ENCODE measurements at places on chromosomes 2 and 18. TPM values are rescaled to one million over a fixed set of nuclear protein-coding genes. Genes with fewer than 3 reads are reported as not detected.

Gene CD226
- total RNA-seq, result 134 TPM

Gene SLC5A7
- total RNA-seq, result not detected

Gene SFTPB
- total RNA-seq, result not detected

Gene PRSS56
- total RNA-seq, result not detected

Gene SERPINB12
- not detected for total RNA-seq

Gene RASGRP3
- total RNA-seq, result 3.6 TPM

Gene ABCG8
- total RNA-seq, result not detected

Gene NCKAP5
- not detected for total RNA-seq

GRCh38 chr2:215793747-215794595 lies 219.4 kb downstream of the MREG start:
- H3K4me1 ChIP-seq, result peaks cover 6% of the 10 kb centered on the region
- DNase-seq, result no peak
- no peaks in the 10 kb centered on the region for H3K27me3 ChIP-seq
- no peak overlapping the region for H3K4me3 ChIP-seq
- no peak overlapping the region for H3K27ac ChIP-seq

- peaks cover 21% of the 10 kb centered on the region for H3K4me1 ChIP-seq
- H3K4me3 ChIP-seq, result peak overlapping the region; percentile 15
- DNase-seq, result peak; percentile 37
- H3K27me3 ChIP-seq, result no peaks in the 10 kb centered on the region
- no peaks in the 10 kb centered on the region for H3K36me3 ChIP-seq
Measured at GRCh38 chr2:70440621-70441020, 113.0 kb downstream of the TGFA start.

- H3K27me3 ChIP-seq, result no peaks in the 10 kb centered on the region
- H3K4me1 ChIP-seq, result peaks cover 72% of the 10 kb centered on the region
- no peak overlapping the region for H3K4me3 ChIP-seq
Measured at GRCh38 chr2:98832172-98832571, 101.2 kb upstream of the MGAT4A start.

DNA sequence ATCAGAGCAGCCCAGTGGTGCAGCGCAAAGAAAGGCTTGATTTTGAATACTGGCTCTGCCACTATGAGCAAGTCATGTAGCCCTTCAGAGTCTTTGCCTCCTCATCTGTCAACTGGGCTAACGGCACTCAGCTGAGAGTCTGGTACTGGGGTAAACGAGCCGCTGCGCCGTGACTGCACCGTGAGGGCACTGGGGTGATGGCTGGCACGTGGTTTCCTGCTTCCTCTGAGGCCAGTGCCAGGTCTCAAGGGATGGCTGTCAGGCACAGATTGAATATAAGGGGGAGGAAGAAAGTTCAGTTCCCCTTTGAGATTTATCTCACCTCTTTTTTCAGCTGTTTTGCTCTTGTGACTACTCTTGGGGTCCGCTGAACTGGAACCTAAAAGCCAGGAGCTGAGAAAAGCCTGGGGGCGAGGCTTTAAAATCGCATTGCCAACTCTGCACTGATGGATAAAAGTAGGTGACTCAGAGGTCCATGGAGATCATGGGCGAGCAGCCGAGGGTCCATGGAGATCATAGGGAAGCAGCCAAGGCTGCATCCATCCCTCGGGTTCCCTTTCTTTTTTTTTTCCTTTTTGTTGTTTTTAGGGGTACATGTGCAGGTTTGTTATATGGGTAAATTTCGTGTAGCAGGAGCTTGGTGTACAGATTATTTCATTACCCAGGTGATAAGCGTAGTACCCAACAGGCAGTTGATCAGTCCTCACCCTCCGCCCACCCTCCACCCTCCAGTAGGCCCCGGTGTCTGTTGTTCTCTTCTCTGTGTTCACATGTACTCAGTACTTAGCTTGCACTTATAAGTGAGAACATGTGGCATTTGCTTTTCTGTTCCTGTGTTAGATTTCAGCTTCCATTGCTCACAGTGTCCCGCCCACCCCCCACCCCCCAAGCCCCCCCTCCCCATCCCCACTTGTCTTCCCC lies 114.3 kb downstream of the SPP2 start:
- no peak overlapping the region for H3K27ac ChIP-seq
- no peaks in the 10 kb centered on the region for H3K36me3 ChIP-seq
- H3K4me1 ChIP-seq, result peaks cover 22% of the 10 kb centered on the region
- no peak for DNase-seq
- no peak overlapping the region for H3K4me3 ChIP-seq

GRCh38 chr2:65413610-65414009 lies 18.8 kb downstream of the SPRED2 start:
- H3K4me1 ChIP-seq, result peaks cover 26% of the 10 kb centered on the region
- DNase-seq, result no peak
- no peak overlapping the region for H3K4me3 ChIP-seq

GRCh38 chr2:143579456-143579855 lies 450.2 kb downstream of the ARHGAP15 start:
- peaks cover 9% of the 10 kb centered on the region for H3K36me3 ChIP-seq
- H3K4me3 ChIP-seq, result no peak overlapping the region
- H3K27me3 ChIP-seq, result no peaks in the 10 kb centered on the region
- DNase-seq, result no peak

DNA sequence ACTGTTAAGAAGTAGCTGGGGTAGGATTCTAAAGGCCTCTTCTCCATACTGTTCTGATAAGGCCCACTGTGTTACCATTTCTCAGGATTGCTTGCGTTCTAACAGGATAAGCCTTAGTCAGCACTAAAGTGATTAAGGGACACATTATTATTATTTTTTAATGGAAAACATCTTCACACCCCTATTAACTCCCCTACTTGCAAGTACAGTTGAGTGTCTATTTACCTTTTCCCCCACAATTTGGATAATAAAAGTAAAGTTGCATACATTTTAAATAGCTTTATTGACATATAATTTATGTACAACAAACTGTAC lies 9.0 kb downstream of the REL start:
- no peak overlapping the region for H3K27ac ChIP-seq
- peaks cover 60% of the 10 kb centered on the region for H3K36me3 ChIP-seq
- no peaks in the 10 kb centered on the region for H3K27me3 ChIP-seq
- H3K4me1 ChIP-seq, result peaks cover 73% of the 10 kb centered on the region
- DNase-seq, result no peak
- H3K4me3 ChIP-seq, result peak overlapping the region; percentile 45

- no peaks in the 10 kb centered on the region for H3K36me3 ChIP-seq
- H3K4me1 ChIP-seq, result no peaks in the 10 kb centered on the region
- no peak overlapping the region for H3K27ac ChIP-seq
- no peak overlapping the region for H3K4me3 ChIP-seq
- no peaks in the 10 kb centered on the region for H3K27me3 ChIP-seq
Measured at GRCh38 chr2:75828826-75829225, 118.1 kb upstream of the GCFC2 start.

GRCh38 chr2:32865399-32866068 lies 81.2 kb upstream of the LTBP1 start:
- H3K4me1 ChIP-seq, result no peaks in the 10 kb centered on the region
- H3K27ac ChIP-seq, result no peak overlapping the region
- DNase-seq, result no peak
- no peaks in the 10 kb centered on the region for H3K36me3 ChIP-seq
- H3K27me3 ChIP-seq, result peaks cover 14% of the 10 kb centered on the region
- H3K4me3 ChIP-seq, result no peak overlapping the region

- no peaks in the 10 kb centered on the region for H3K27me3 ChIP-seq
- H3K4me1 ChIP-seq, result peaks cover 37% of the 10 kb centered on the region
- DNase-seq, result no peak
- peak overlapping the region; percentile 40 for H3K27ac ChIP-seq
- H3K36me3 ChIP-seq, result peaks cover 7% of the 10 kb centered on the region
Measured at GRCh38 chr2:30310955-30311354, 79.6 kb downstream of the LBH start.

DNA sequence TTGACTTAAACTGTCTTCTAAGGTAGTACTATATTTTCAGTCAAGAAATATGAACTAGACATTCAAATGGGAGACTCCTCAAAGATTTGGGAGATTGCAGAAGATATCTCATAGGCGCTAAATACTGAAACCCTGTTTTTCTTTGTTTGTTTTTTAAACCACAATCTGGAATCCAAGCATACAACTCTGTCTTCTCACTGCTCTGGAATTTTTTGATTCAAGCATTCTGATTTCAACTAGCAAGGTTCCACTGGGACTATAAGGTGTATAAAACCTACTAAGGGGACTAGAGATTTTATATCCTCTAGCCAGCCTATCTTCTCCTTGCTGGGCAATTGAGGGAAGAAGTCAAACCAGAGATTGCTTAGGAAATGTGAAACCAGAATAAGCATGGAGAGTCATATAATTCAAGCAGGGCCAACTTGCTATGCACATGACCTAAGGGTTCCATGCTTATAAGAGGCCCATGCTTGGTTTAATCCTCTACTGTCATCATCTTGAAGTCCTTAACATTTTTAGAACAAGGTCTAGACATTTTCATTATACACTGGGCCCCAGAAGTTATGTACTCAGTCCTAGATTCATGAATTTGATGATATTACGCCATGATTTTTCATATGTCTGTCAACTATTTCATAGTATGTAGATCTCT lies 405.5 kb downstream of the PARD3B start:
- no peak for DNase-seq
- peaks cover 23% of the 10 kb centered on the region for H3K36me3 ChIP-seq
- H3K4me1 ChIP-seq, result peaks cover 58% of the 10 kb centered on the region
- H3K4me3 ChIP-seq, result no peak overlapping the region
- H3K27me3 ChIP-seq, result no peaks in the 10 kb centered on the region

- H3K4me1 ChIP-seq, result peaks cover 12% of the 10 kb centered on the region
- no peak overlapping the region for H3K4me3 ChIP-seq
- no peaks in the 10 kb centered on the region for H3K36me3 ChIP-seq
- DNase-seq, result no peak
- no peak overlapping the region for H3K27ac ChIP-seq
Measured at GRCh38 chr2:37449761-37450296, 105.4 kb downstream of the QPCT start.

DNA sequence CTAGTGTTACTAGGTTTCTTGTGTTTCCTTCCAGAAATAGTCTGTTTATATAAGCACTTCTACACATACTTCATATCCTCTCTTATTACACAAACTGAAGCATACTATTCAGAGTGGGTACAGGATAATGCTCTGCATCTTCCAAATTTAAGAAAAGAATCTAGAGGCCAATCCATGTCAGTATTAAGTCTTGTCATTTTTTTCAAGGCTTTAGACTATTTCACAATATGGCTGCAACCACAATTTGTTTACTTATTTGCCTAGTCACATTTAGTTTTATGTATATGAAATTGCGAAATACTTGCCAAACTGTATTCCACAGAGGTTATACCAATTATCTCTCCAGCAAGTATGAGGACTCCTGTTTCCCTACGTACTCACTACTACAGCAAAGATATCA lies 27.9 kb downstream of the IWS1 start:
- no peak overlapping the region for H3K4me3 ChIP-seq
- H3K36me3 ChIP-seq, result peaks cover 61% of the 10 kb centered on the region
- peaks cover 5% of the 10 kb centered on the region for H3K4me1 ChIP-seq
- H3K27me3 ChIP-seq, result no peaks in the 10 kb centered on the region
- H3K27ac ChIP-seq, result no peak overlapping the region

DNA sequence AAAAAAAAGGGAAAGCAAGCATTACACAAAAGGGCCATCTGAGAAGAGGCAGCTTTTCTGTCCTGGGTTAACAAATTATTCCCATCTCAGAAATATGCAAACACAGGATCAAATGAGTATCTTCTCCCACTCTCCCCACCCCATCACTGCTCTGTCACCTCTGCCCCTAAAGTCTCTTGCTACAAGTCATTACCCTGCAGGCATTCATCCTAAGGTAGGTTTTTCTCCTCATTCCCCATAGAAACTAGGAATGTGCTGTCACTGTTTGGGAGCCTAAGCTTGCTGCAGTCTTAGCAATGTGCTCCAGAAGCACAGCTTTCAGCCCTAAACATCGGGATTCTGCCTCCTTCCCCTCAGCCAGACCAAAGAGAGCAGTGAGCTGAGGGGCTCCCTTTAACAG lies 3.6 kb downstream of the LRRTM1 start:
- H3K36me3 ChIP-seq, result no peaks in the 10 kb centered on the region
- H3K27ac ChIP-seq, result no peak overlapping the region
- H3K27me3 ChIP-seq, result peaks cover 31% of the 10 kb centered on the region
- no peaks in the 10 kb centered on the region for H3K4me1 ChIP-seq
- H3K4me3 ChIP-seq, result no peak overlapping the region
- DNase-seq, result no peak

DNA sequence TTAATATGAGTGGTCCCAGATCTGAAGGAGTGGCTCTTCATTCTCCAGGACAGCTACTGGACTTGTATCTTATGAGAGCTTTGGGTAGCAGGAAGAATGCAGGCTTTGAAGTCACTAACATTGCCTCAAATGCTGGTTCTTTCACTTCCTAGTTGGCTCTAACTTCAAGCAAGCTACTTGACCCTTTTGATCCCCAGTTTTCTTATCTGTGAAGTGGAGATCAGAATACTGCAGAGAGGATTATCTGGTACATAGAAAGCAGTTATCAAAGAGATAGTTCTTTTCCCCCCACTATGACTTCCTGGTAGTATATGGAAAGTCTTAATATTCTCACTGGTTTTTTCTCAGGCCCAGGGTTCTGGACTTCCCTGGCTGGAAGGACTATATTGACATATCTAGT lies 3.4 kb upstream of the PLCL1 start:
- peaks cover 21% of the 10 kb centered on the region for H3K4me1 ChIP-seq
- no peak overlapping the region for H3K27ac ChIP-seq
- DNase-seq, result no peak
- H3K4me3 ChIP-seq, result no peak overlapping the region
- H3K27me3 ChIP-seq, result peaks cover 34% of the 10 kb centered on the region

- H3K27me3 ChIP-seq, result no peaks in the 10 kb centered on the region
- H3K27ac ChIP-seq, result no peak overlapping the region
- no peaks in the 10 kb centered on the region for H3K36me3 ChIP-seq
- no peak for DNase-seq
Measured at GRCh38 chr18:73270920-73271634, 403.3 kb upstream of the NETO1 start.
